T-helper 1 cell treated with Interleukin-12 subunit alpha and Interleukin-12 subunit beta and Interleukin-4 antibody, amounts not matched to agents 30 ng/mL and 1 ng/mL, for 36 hours (primary cell): ENCODE measurements at places on chromosomes 12 and 14. TPM values are rescaled to one million over a fixed set of nuclear protein-coding genes. Genes with fewer than 3 reads are reported as not detected.

Gene DCN
- total RNA-seq: not detected in 2 replicates

Gene WNT5B
- total RNA-seq: 4.7 and 7.0 TPM in 2 replicates

Gene LAG3
- 52.2 TPM in 2 replicates for total RNA-seq

Gene EIF4B
- 356 and 374 TPM in 2 replicates for total RNA-seq
